ENCODE measurements at places on chromosomes 4 and X.

GRCh38 chr4:42995343-42995944, 102.9 kb downstream of the GRXCR1 start:
- DNase-seq: no peak

- DNase-seq: no peak
These were observed 71.6 kb upstream of the SLC4A4 start for GRCh38 chr4:71267244-71267643.

DNA sequence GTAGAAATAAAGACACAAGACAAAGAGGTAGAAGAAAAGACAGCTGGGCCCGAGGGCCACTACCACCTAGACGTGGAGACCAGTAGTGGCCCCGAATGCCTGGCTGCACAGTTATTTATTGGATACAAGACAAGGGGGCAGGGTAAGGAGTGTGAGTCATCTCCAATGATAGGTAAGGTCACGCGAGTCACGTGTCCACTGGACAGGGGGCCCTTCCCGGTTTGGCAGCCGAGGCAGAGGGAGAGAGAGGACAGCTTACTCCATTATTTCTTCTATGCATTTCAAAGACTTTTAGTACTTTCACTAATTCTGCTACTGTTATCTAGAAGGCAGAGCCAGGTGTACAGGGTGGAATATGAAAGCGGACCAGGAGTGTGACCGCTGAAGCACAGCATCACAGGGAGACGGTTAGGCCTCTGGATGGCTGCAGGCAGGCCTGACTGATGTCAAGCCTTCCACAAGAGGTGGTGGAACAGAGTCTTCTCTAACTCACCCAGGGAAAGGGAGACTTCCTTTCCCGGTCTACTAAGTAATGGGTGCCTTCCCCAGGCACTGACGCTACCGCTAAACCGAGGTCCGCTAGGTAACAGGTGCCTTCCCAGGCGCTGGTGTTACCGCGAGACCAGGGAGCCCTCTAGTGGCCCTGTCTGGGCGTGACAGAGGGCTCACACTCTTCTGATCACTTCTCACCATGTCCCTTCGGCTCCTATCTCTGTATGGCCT, 44.9 kb downstream of the ZBTB49 start:
- DNase-seq: peak; percentile 83

DNA sequence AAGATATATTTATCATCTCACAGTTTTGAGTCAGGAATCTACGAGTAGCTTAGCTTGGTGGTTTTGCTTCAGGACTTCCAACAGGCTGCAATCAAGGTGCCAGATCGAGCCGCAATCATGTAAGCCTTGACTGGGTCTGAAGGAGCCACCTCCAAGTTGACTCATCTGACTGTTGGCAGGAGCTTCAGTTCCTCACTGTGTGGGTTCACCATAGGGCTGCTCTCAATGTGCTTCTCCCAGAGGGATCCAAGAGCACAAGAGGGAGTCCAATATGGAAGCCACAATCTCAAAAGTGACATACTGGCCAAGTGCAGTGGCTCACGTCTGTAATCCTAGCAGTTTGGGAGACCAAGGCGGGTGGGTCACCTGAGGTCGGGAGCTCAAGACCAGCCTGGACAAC, 26.5 kb downstream of the DCHS2 start:
- no peak for DNase-seq

- no peak for DNase-seq
These were observed 598.4 kb upstream of the FTHL17 start for GRCh38 chrX:31670245-31670644.

DNA sequence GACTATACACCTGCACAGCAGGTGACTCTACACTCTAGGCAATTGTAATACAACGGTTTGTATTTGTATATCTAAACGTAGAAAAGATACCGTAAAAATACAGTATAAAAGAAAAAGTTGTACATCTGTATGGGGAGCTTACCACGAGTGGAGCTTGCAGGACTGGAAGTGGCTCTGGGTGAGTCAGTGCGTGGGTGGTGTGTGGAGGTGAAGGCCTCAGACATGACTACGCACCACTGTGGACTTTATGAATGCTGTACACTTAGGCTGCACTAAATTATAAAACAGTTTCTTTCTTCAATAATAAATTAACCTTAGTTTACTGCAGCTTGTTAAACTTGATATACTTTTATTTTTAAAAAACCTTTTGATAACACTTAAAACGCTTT, 85.0 kb upstream of the FAT1 start:
- DNase-seq: no peak

DNA sequence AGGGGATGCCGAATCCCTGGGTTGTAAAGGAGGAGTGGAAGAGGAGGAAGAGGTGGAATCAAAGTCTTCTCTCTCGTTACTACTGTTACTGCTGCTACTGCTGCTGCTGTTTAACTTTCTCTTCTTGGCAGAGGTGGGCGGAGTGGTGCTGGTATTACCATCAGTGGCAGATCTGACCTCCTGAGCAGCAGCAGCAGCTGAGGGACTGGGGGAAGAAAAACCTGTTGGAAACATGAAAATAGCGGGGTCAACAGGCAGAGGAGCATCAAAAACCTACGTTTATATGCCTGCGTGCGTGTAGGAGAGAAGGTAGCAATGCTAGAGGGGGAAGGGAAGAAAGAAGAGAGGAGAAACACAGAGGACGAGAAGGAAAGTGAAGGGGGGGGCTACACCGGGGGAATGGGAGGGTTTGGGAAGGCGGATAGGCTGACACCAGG, 339 bp downstream of the CUL4B start:
- peak; percentile 10 for DNase-seq

DNA sequence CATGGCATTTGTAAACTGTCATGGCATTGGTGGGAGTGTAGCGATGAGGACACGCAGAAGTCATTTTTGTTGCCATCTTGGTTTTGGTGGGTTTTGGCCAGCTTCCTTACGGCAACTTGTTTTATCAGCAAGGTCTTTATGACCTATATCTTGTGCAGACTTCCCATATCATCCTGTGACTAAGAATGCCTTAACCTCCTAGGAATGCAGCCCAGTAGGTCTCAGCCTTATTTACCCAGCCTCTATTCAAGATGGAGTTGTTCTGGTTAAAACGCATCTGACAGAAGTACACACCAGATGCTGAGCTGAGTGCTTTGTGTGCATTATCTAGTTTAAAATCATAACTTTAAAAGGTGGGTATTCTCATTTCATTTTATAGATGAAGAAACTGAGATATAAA, 268.8 kb upstream of the GALNT7 start:
- DNase-seq: no peak

- no peak for DNase-seq
These were observed 21.9 kb downstream of the SMS start for GRCh38 chrX:21962361-21962760.

DNA sequence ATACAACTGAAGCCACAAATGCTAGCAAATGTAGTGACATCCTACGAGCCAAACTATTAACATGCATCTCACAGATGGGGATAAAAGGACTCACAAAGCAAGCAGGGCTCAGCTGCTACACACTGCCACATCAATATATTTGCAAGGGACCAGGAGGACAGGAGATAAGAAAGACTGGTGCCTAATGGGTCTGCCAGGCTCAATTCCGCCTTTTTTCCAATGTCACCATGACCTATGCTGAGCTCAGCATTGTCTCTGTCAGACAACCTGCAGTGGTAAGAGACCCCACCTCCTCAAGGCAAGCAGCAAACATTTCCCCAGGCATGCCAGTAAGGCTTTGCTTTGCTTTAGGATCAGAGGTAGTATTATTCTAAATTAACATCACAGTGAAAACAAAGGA, 435 bp downstream of the DCX start:
- DNase-seq: no peak

DNA sequence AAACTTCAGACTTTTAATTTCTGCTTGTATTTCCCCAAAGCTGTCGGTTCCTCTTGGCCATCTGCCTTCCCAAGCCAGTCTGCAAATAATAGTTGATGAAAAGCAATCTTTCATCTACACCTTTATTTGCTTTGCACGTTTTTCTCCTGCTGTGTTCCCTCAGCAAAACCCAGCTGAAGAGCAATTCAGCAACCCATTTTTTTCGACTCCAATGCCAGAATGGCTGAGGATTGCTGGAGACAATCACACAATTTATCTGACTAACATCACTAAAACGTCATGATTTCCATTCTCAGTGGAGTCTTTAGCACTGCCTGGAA, 94.3 kb downstream of the GPRIN3 start:
- DNase-seq: no peak

GRCh38 chr4:39330353-39330752, 35.8 kb downstream of the RFC1 start:
- no peak for DNase-seq

DNA sequence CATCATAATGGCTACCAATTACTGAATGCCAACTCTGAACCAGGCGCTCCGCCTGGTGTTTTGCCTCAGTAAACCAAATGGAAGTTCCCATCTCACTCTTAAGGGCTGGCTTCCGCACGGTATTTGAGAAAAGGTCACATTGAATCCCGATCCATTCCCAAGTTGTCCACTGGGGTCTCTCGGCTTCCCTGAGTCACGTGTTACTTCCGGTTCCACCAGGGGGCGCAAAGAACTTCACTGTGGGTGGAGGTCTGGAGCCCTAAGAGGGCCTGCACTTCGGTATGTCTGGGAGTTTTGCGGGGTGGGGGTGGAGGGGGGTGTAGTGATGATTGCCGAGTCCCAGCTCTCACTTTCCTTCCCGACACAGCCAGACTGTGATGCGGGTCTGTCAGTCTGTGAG, 13.4 kb upstream of the NHS start:
- no peak for DNase-seq

DNA sequence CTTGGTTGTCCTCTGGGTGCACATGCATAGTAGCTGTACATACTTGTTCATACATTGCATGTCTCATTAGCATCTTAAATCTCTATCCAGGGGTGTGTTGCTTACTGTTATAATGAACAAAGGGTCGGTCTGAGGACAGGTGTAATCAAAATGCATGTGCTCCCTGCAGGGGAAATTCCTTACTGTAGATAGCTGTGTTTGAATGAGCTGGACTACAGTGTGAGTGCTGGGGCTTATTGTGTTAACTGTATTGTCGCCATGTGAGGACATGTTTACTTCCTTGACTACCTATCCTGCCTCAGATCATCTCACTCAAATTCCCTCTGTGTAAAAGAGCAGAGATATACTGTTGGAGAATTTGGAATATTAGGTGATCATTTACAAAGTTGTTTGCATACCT, 98.7 kb downstream of the KLHL34 start:
- no peak for DNase-seq

DNA sequence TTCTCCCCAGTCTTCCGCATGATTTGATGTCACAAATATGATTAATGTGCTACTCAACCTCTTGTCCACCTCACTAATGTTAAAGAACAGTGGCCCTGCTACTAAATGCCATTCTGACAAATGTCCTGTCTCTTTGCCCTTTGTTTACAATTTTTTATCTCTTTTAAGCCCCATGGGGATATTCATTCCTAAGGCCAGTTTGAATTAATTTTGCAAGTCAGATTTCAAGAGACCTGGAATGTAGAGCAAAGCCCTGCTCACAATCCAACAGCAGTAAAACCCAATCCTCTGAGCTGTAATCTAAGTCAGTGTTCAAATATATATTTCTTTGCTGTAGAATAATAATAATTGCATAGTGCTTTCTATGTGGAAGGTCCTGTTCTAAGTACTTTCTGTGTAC, 81.2 kb downstream of the LDB2 start:
- DNase-seq: no peak

GRCh38 chr4:173522160-173522950, 7.7 kb downstream of the HAND2 start:
- DNase-seq: peak; percentile 49

DNA sequence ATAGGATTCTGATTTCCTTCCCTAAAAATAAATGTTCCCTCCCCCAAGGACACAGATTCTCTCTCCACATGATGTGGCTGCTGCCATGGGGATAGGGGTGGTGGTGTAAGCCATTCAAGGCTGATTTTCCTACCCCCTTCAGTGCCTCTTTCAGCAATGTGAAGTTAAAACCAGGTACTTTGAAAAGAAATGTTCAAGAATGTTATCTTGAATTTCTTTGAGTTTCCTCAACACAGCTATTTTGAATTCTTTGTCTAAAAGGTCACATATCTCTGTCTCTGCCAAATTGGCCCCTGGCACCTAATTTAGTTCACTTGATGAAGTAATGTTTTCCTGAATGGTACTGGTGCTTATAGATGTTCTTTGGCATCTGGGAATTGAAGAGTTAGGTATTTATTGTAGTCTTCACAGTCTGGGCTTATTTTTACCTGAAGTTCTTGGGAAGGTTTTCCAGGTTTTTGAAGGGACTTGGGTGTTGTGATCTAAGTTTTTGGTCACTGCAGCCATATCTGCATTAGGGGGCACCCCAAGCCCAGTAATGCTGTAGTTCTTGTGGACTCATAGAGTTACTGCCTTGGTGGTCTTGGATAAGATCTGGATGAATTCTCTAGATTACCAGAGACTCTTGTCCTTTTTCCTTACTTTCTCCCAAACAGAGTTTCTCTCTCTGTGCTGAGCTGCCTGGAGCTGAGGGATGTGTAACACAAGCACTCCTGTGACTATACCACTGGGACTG, 7.6 kb upstream of the DIPK2B start:
- DNase-seq: no peak

GRCh38 chr4:8272472-8273428, 3.2 kb downstream of the HTRA3 start:
- DNase-seq: no peak

DNA sequence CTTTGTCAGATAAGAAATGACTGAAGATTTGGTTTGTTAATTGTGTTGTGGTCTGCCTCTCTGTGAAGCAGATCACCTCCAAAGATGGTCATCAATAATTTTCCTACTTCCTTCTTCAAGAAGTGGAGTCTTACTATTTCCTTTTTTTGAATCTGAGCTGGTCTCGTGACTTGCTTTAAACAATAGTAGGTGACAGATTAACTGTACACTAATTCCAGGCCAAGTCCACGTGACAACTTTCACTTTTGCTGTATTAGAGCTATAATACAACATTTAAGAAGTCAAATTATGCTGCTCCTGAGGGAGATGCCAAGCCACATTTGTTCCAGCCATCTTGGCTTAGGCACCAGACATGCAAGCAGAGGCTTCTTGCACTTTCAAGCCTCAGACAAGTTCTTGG, 393.8 kb upstream of the GRID2 start:
- no peak for DNase-seq

- DNase-seq: no peak
These were observed 113.6 kb downstream of the GLUD2 start for GRCh38 chrX:121160987-121161386.

DNA sequence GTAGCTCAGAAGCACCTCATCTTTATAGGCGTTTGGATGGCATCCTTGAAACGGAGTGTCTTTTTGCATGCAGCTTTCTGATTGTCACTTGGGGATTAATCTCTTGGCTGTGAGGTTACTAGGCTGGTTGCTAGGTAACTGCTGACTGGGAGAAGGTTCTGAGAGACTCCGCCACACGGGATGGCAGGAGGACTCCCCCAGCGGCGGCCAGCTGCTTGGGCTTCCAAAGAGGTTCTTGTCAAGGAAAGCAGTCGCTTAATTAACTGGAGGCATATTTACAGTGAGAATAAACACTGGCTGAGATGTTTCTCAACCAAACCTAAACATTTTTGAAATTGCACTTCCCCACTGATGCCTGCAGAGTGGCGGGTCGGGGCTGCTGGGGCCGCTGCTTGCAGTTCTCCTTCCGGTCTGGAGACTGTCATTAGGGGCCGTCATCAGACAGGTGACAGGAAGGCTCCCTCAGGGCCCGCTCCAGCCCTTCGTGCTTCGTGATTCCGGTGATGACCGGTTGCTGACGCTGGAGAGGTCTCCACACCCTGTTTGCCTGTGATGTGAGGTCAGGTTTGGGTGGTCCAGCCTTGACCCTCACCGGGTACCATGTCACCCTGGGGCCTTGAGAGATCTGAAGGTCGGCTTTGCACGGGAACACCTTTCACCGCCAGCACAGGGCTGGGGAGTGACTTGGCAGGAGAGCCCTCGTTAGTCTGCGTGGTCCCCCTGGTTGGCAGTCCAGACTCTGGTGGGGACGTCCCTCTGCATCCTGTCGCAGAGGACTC, 9.1 kb downstream of the NSG1 start:
- DNase-seq: no peak
